ENCODE measurements at places on chromosomes 6 and 20.

GRCh38 chr20:36819659-36820058 lies 46.1 kb upstream of the DSN1 start:
- no peak for DNase-seq

DNA sequence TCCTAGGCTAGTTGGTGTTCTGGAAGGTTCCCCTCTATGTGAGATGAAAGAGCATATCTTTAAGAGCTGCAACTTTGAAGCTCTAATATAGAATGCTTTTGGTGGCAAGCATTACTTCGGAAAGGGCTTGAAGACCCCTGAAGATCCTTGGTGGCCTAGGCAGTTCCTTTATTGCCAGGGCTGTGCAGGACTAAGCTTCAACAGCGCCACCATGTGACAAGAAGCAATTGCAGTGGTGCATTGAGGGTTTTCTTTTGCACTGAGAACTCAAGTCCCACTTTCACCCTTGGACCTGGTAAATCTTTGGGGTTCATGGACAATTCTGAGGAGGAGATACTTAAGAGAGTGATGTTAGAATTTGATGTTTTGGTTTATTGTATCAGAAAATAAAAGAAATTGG lies 237.4 kb upstream of the GMDS start:
- no peak for DNase-seq

- DNase-seq: no peak
These were observed 20.5 kb downstream of the CEP85L start for GRCh38 chr6:118630923-118631322.

- DNase-seq: no peak
These were observed 319.1 kb downstream of the TFAP2B start for GRCh38 chr6:51137777-51138176.

DNA sequence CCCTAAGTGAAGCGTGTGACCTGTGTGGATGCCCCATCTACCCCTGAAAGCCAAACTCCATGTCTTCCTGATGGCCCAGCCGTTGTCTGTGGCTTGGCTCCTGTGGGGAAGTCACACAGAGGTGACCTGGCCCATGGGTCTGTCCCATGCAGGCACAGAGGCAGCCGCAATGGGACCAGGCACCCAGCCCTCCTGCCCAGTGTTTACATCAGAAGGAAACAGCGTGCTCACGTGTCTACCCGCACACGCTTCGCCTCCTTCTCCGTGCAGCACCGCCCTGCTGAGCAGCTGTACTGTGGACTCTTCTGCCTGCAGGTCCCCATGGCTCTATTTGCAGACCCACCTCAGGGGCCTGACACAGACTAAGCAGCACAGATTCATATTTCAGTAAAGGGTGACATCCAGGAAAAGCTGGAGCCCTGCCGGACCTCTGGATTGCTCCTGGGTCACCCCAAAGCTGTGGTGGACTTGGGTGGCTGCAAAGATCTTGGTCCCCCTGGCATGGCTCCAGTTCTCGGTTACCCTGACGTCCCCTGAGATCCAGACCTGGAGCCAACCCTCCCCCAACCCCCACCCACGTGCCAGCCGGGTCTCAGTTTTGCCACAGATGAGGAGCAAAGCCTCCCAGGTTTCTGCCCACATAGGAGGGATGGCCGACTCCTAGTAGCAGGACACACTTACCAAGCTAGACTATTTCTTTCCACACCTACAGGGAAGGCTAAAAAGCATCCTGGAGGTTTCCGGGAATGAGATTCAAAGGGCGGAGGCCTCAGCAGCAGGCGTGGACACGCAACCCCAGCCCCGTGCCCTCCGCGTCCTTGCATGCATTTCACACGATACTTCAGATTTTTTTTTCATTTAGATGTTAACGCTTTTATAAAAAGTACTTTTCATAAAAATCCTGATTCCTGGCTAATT lies 120.3 kb downstream of the CDH4 start:
- DNase-seq: no peak

DNA sequence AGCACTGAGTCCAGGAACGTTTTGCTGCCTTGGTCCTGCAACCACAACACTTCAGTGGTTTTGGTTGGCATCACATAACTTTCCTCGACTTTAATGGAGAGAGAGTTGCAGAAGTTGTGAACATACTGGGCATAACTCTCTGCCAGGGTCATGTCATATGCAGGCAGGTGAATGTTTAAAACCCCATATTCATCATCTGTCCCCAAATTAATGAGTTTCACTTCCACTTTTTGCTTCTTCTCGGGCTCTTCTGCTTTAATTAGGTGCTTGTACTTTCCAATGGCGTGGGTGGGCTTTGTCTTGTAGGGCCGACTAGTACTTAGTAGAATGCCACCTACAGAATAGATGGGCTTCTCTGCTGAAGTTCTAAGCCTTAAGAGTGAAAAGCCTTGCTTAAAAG lies 45.2 kb upstream of the TFAP2A start:
- no peak for DNase-seq

GRCh38 chr20:12969071-12969669 lies 39.6 kb upstream of the SPTLC3 start:
- DNase-seq: no peak

DNA sequence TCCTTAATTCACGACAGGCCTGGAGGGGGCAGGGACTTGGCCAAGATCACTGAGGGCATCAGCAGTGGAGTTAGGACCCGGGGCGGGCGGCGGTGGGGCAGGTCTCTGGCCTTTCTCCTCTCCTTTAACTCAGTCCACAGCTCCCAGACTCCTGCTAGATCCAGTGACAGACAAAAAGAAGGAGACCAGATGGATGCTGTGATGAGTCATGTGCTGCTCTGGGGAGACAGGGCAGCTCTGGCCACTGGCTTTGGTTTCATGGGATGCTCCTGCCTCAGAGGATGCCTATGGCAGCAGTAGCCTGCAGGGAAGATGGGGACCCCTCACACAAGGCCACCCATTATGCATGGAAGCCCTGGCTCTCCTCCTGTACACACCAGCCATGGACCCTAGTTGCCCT lies 20.5 kb downstream of the EPB41L1 start:
- no peak for DNase-seq

- no peak for DNase-seq
These were observed 230.6 kb downstream of the ALDH8A1 start for GRCh38 chr6:134719286-134719685.

DNA sequence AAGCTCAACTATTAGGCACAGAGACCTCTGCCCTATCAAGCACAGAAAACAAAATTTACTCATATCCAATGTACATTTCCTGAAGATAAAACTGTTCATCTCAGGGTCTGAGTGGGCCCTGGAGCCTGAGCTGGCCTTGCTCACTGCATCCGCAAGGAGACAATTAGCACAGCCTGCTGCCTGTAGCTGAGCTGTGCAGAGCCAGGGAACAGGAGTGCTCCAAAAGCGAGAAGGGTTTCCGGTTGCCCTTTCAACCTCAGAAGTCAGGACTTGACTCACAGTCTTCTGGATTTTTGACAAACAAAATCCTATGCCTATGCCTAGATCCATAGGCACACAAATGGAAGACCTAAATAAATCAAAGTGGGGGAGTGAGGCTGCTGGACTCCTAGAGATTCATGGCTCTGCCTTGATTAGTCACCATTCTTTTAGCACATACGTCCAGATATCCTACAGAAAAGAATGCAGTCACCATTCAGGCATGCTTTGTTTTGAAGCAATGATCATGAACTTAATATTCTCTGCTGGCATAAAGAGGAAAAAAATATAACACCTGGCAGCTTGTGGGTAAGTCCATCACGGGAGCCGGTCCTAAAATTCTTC lies 73.5 kb downstream of the BFSP1 start:
- DNase-seq: no peak

- no peak for DNase-seq
These were observed 111.3 kb upstream of the MLN start for GRCh38 chr6:33915134-33915533.
